ENCODE measurements at places on chromosomes 5 and 9.

GRCh38 chr5:129199308-129199707 is 104.8 kb downstream of the ISOC1 start:
- no peak for DNase-seq

DNA sequence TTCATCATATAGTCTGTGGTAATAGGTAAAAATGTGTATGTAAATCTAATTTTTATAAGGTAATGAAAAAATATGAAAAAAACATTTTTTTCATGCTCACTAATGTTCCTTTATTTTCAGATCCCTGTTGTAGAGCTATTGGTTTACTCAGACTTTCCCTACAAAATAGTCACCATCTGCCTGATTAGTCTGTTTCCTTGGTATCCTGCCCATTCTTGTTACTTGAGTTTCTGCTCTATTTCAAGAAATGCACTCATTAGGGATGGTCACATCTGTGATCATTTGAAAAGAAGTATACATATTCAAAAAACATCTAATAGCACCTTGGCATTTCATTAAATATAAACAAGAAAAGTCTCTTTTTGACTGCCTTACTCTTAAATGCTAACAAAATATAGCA is 21.6 kb upstream of the RASA1 start:
- no peak for DNase-seq

DNA sequence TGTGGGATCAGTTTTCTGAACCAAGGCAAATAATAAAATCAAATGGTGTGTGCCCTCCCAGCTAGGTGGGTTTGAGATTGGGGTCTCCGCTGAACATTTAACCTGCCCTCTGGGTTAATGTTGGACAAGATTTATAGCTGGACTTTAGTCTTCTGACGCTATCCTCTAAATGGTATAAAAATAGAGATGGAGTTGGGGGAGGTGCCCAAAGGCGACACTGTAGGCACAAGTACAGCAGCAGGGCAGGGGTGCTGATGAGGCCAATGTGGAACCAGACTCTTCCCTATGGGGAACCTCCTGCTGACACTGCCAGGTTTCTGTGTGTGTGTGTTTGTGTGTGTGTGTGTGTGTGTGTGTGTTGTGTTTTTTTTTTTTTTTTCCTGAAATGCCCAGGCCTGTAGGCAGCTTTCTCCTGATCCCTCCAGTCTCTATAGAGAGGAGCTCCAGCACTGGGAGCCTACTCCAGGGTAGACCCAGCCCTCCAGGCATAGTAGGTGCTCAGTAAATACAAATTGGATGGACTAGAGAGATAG is 37.9 kb downstream of the PCDH1 start:
- DNase-seq, result no peak

DNA sequence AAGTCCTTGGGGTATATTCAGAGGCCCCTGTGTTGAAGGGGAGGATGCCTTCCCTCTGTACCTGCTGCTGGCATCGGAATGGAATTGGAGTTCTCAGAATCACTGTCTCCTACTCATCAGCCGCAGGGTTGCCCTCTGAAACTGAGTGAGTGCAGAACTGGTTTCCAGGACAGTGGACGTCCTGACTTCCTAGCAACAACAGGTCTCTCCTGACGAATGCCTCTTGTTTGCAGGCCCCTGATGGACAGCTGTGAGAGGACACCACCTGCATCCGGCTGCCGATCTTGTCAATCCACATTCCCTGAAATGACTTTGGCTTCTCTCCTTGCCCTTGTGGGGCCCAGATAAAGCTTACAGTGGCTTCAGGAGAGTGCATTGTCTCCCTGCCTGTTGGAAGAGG is 274.5 kb downstream of the NSG2 start:
- no peak for DNase-seq

- DNase-seq, result no peak
Measured at GRCh38 chr9:14517154-14517906, 175.9 kb downstream of the ZDHHC21 start.

- DNase-seq, result no peak
Measured at GRCh38 chr5:169367861-169368260, 66.9 kb upstream of the SLIT3 start.

GRCh38 chr5:124725040-124725434 is 21.4 kb downstream of the ZNF608 start:
- no peak for DNase-seq
